ENCODE measurements at places on chromosomes 12 and 14. TPM values are rescaled to one million over a fixed set of nuclear protein-coding genes. Genes with fewer than 3 reads are reported as not detected.

TSPAN9 gene
- 5.1 TPM for total RNA-seq

TAS2R30 gene
- 0.66 TPM for total RNA-seq

RHOJ gene
- total RNA-seq = not detected

PCBP2 gene
- 306 TPM for total RNA-seq

DENND5B gene
- total RNA-seq = 4.2 TPM

MEG3 gene
- total RNA-seq = not detected

GEMIN2 gene
- 48.1 TPM for total RNA-seq

BATF gene
- not detected for total RNA-seq

IL22 gene
- total RNA-seq = not detected

CLEC4D gene
- total RNA-seq = not detected

SERPINA9 gene
- total RNA-seq = not detected

FGF23 gene
- not detected for total RNA-seq

TRPV4 gene
- 1.6 TPM for total RNA-seq

KRT73 gene
- total RNA-seq = not detected

P2RX2 gene
- total RNA-seq = not detected

GPN3 gene
- 31.4 TPM for total RNA-seq

SSTR1 gene
- 0.23 TPM for total RNA-seq

RIMBP2 gene
- not detected for total RNA-seq

GPR132 gene
- 0.04 TPM for total RNA-seq

RPL10L gene
- total RNA-seq = not detected
